ENCODE measurements at places on chromosomes 4 and X.

GRCh38 chrX:154063234-154063633 is 34.3 kb downstream of the MECP2 start:
- DNase-seq = no peak

DNA sequence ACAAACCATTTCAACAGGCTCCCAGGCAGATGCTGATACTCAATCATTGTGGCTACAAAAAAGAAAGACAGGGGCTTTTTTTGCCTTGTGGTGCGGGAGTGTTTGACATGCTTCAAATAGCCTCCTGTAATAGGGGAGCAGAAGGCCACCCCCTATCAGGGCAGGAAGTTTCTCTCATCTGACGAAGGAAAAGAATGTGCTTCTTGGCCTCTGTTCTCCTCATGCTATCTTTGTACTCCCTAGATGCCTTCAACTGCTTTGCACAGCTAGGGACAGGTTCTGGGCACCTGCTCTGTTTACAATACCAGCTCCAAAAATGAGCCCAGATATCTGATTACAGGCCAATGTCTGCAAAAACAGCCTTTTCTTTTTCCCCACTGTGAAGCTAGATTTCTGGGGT is 391.1 kb downstream of the STIM2 start:
- DNase-seq = no peak

DNA sequence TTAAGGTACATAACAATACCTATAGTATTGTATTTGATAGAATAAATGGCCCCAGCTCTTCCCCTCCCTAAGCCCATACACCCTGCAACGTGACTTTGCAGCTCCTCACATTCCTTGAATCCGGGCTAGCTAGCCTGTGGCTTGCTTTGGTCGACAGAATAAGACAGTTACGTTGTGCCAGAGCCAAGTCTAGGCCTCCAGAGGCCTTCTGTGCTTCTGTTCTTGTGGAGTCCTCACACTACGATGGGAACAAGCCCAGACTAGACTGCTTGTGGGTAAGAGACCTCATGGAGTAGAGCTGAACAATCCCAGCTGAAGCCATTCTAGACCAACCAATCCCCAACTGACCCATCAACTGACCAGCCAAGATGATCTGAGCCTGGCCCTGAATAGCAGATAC is 102.4 kb upstream of the PLAC1 start:
- DNase-seq = no peak

DNA sequence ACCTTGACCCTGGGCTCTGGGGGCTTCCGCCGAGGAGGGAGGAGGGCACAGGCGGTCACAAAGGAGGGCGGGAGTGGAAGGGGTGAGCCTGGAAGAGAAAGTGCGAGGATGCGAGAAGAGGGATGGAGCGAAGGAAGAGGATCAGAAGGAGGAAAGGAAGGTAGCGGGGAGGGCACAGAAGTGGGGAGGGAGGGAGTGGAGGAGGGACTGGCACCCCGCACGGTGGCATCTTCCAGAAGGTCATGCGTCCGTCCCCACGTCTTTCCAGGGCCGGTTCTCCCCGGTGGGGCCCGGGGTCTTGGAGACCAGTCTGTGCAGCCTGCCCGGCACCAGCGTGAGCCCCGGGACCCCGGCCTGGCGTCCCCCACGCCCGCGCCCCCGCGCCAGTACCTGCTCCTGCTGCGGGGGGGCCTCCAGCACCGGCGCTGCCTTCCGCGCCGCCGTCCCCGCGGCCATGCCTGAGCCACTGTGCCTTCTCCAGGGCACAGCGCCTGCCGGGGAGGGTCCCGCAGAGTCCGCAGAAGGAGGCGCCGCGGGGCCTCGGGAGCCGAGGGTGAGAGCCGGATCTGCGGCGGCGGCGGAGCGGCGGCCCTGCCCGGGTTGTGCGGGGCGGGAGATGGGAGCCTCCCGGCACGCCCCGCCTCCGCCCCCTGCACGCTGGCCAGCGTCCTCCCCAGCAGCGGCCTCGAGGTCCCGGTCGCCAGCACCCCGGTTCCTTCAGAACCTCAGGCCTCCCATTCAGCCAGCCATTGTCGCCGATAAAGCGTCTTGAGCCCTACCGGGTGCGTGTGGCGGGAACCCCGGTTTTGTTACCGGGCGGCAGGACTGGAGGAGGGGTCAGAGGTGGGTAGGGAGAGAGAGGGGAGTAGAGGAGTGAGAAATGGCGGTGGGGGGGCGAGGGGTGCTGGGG is at the start of gene RNF175:
Gene RNF175, minus strand, starts transcription at position 618 of the 910 bp plus-strand sequence. Its CDS starts 162 bp downstream, at position 456.
- DNase-seq = no peak

- DNase-seq = no peak
These were observed 16.9 kb upstream of the LRBA start for GRCh38 chr4:151031831-151032605.

GRCh38 chrX:149961572-149961971 is 23.3 kb upstream of the EOLA2 start:
- no peak for DNase-seq

GRCh38 chr4:56892691-56893090 is 15.0 kb upstream of the REST start:
- no peak for DNase-seq

DNA sequence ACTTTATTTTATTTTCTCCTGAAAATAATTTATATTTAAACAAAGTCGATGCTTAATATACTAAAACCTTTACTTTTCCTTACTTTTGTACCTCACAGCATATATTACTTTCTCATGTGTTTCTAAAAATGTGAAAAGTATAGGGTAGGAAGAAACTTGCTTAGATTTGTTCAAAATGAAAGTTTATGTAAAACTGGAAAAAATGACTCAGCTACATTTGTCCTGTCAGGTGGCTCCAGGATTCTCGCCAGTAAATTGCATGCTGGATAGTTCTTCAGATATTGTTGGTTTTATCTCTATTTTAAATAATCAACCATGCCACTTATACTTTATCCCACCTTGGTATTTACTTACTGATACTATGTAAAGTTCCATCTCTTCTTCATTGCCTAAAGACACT is 159.2 kb upstream of the NDST4 start:
- no peak for DNase-seq

GRCh38 chr4:13844740-13845139 is 217.2 kb upstream of the BOD1L1 start:
- no peak for DNase-seq

- no peak for DNase-seq
These were observed 102.0 kb upstream of the PDLIM3 start for GRCh38 chr4:185637163-185637875.

- no peak for DNase-seq
These were observed 1283.6 kb downstream of the FSTL5 start for GRCh38 chr4:160880180-160880579.

GRCh38 chrX:66009231-66009845 is 30.5 kb downstream of the VSIG4 start:
- DNase-seq = no peak

DNA sequence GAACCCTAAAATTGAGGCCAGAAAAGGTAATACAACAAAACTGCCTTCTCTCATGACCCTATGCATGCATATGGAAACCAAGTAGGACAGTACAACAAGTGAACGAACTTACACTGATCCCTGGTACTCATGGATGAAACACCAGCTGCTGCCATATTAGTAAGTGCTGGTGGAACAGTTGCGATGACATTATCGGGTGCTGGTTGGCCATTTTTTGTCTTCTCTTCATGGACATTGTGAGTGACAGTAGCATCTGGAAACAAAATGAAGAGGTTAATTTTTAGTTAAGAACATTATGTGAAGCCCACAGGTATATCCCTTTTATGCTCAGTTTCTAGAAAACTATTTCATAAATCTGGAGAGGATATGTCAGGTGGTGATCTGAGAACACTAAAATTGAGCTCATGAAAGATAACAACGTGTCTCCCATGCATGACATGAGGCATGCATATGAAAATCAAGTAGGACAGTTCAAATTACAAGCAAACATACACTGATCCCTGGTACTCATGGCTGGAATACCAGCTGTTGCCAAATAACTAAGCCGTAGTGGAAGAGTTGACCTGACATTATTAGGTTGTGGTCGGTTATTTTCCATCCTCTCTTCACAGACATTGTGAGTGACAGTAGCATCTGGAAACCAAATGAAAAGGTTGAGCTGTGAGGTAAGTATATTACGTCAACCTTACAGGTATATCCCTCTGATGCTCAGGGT is 74.2 kb upstream of the CT45A1 start:
- DNase-seq = no peak

DNA sequence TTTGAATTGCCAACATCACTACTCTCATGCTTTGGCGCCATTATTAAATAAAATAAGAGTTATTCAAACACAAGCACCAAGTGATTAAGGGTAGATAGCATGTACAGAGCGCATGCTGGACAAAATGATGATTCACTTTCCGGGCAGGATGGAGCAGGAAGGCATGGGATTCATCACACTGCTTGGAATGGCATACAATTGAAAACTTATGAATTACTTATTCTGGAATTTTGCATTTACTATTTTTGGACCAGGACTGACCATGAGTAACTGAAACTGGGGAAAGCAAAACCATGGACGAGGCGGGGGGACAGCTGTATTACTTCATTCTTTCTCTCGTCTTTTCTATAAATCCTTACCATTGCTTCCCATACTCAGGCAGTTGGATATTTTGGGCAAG is 28.5 kb upstream of the FGF5 start:
- no peak for DNase-seq

DNA sequence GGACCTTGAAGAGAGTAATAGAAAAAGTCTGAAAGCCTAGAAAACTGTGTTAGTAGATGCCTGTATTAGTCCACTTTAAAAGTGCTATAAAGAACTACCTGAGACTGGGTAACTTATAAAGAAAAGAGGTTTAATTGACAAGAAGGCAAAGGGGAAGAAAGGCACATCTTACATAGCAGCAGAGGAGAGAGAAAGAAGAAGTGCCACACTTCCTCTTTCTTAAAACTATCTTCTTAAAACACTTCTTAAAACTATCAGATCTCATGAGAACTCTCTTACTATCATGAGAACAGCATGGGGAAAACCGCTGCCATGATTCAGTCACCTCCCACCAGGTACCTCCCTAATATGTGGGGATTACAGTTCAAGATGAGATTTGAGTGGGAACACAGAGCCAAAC is 18.8 kb upstream of the COL25A1 start:
- DNase-seq = no peak

- DNase-seq = no peak
These were observed 109.6 kb upstream of the GIMD1 start for GRCh38 chr4:106478152-106478551.

DNA sequence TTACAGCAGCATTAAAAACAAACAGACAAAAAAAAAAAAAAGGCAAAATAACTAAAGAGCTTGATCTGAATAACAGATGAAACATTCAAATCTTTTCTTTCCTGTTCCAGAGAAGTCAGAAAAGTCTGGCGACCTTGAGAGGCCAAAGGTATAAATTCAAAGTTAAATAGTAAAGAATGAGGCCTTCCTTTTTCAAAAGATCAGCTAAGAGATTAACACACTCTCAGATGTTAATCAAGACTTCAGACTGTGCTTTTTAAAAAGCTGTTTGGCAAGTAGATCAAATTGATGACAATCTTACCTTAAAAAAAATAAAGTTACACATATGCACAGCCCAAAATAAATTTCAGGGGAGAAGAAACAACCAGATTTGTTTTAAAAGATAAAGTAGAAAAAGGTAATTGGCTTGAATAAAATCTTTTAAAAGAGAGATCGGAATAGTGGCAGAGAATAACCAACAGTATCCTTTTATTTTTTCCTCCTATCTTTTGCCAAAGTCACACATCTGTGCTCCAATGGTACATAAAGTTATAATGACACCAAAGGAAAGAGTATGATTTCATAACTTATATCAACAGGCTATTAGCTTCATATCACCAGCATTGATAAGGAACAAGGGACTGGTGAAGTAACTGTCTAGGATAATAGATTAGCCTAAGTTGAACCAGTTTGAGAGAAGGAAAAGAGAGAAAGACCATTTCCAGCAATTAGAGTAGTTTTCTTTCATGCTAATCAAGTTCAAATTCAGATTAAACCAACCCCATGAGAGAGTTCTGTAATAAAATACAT is 70.4 kb downstream of the METTL14 start:
- no peak for DNase-seq

DNA sequence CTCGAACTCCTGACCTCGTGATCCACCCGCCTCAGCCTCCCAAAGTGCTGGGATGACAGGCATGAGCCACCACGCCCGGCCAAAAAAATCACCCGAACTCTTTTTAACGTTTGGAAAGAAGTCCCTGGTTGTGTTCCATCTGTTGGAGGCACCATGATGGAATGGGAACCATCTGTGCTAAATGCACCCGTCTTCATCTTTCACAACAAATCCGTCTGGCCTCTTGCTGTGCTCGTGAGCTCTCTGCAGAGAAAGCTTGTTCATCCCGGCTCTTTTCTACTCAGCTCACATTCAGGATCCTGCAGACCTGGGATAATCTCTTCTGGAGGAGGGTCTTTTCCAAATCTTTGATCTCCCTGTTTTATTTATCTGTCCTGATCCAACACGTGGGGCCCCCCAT is 188.8 kb downstream of the CRLF2 start:
- no peak for DNase-seq

DNA sequence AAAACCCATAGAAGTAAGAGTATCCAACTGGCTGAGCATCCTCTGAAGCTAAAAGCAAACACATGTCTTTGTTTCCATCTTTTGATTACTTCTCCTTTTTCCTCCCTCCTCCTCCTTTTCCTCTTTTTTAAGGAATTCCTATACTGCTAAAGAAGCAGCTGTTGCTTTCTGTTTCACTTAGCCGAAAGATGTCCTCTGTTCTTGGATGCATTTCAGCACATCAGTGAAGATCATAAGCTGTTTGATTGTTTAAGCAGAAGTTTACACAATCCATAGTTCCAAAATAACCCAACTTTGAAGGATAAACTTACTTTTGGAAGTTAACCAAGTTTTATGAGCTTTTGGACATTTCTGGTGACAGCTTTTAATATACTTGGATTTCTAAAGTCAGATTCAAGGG is 55.1 kb upstream of the TNIP3 start:
- DNase-seq = no peak

- DNase-seq = peak; percentile 60
These were observed 293.2 kb downstream of the UNC5C start for GRCh38 chr4:95255396-95256107.

GRCh38 chr4:146916479-146917076 is 29.1 kb downstream of the TTC29 start:
- peak; percentile 40 for DNase-seq

DNA sequence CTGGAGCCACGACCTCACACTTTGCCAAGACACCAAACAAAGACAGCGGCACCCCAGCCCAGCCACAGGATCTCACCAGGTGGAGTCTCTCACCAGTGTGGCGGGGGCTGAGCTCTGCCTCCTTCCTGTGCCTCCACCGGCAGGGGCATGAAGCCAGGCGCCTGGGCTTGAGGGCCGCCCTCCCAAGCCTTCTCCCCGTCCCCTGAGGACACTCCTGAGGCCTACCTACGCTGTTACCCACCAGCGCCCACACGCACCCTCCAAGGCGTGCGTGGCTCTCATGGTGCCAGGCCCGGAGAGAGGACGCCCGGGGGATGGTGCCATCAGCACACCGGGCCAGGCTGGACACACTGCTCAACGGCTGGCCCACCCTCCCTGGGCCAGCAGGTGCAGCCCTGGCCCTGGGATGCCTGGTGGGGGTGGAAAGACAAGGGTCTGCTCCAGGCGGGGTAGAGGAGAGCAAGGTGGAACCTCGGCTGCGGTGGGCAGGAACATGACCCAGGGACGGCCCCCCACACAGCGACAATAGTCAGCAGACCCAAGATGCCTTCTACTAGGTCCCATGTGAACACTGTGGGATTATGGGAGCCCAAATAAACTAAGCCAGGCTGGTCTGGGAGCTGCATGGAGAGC is 22.1 kb downstream of the NELFA start:
- DNase-seq = no peak

- DNase-seq = no peak
These were observed 63.0 kb downstream of the MAPK10 start for GRCh38 chr4:86296865-86297264.

All from globus pallidus (tissue), 1 donor.